Fibroblast of pulmonary artery (primary cell): ENCODE measurements at places on chromosomes 6 and 20.

DNA sequence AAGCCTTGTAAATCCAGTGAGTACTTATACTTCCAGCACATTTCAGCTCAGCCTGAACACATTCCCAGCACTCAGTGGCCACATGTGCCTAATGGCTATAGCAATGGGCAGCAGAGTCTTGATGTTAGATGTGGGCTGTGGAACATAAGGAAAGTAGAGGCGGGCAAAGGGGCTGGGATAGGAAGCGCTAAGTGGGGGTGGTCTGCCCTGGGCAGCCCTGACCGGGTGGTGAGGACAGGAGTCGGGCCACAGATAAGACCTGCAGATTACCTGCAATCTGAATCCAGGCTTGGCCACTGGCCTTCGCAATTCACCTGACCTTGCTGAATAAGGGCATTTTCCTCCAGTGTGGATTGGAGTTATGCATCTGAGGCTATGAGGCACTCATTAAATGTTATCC is 11.1 kb upstream of the HMGA1 start:
- DNase-seq = no peak

DNA sequence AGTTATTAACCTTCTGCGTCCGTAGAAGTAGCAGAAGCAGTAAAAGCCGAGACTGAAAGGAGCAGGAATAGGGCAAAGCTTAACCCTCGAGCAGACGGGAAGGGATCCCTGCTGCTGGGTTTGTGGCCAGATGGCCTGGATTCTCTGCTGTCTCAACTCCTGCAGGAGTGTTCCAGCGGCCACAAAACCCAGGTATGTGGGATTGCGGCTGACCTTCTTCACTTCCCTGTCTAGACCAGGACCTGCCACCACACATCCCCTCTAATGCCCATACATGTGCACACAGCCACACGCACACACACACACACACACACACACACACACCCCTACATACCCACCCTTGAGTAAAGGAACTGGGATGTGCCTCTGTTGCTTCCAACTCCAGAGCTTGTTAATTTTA is 33.1 kb upstream of the TNFRSF21 start:
- no peak for DNase-seq

GRCh38 chr6:51737580-51738360 is 349.6 kb downstream of the PKHD1 start:
- DNase-seq = no peak

GRCh38 chr6:120945905-120946594 is 388.2 kb downstream of the TBC1D32 start:
- no peak for DNase-seq

GRCh38 chr6:157763129-157763903 is 59.7 kb upstream of the SNX9 start:
- peak; percentile 67 for DNase-seq

- peak; percentile 38 for DNase-seq
Measured at GRCh38 chr6:130019326-130020072, 1.1 kb downstream of the L3MBTL3 start.

- DNase-seq = peak; percentile 13
Measured at GRCh38 chr20:14570811-14571210, 233.4 kb upstream of the FLRT3 start.

DNA sequence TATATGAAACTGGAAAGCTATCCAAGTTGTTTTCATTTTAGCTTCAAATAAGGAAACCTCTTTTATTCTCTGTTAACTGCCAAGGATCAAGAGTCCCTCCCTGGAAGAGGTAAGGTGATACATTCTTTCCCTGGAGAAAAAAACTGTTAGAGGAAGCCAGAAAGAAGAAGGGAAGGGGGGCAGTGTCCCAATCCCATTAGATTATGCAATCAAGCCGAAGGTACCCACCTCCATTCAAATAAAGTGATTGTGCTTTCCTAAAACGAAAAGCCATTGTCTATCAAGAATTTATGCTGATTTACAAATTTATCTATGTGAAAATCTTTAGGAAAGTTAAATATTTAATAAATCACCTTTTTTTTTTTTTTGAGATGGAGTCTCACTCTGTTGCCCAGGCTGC is 9.5 kb upstream of the UQCC1 start:
- no peak for DNase-seq

DNA sequence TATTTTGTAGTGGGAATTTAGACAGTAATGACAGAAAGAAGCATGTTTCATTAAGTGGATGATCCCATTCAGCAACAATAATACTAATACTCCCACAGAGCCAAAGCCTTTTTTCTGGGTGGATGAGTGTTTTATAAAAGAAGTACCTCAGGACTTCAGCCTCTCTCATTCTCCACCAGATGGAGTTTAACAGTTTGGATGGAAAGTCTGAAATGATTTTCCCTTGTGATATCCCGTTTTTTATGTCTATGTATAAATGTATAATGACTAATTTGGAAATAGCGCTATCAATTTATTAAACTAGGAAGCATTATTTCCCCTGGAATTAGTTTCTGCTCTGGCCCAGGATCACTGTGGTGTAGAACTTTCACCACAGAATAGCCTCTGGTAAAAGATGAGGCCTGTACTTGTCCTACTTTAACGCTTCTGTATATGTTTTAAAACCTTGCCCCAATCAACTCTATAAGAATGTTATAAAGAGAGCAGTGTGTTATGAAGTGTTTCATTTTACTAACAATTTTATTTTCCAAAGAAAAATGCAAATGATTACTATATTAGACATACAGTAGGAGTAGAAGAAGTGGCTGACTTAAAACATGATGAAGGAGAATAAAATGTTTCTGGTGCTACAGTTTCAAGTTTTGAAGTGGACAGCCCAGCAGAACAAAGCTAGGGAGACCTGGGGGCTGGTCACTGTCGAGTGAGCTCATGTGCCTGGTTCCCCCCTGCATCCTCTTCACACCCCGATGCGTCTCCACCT is 135.6 kb downstream of the HIVEP1 start:
- DNase-seq = peak; percentile 31

- peak; percentile 58 for DNase-seq
Measured at GRCh38 chr6:56949925-56950495, 4.9 kb upstream of the BEND6 start.

DNA sequence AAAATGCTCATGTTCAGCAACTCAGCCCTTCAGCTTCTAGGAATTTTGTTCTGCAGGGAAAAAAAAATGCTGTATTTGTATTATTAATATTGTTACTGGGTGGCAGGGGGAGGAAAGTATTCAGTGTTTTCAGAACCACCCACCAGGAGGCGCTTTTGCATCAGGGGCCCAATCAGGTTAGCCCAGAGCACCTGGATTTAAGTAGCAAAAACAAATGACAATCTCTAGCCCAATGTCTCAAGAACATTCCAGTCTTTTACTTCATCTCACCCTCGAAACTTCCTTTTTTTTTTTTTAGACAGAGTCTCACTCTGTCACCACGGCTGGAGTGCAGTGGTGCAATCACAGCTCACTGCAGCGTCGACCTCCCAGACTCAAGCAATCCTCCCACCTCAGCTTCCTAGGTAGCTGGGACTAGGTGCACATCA is 635 bp upstream of the C20orf203 start:
- DNase-seq = peak; percentile 68

- peak; percentile 2 for DNase-seq
Measured at GRCh38 chr6:123965894-123966293, 162.2 kb downstream of the NKAIN2 start.

- peak; percentile 7 for DNase-seq
Measured at GRCh38 chr6:73152966-73153757, 72.1 kb downstream of the KHDC1L start.

- DNase-seq = no peak
Measured at GRCh38 chr20:49415005-49415667, 67.3 kb downstream of the KCNB1 start.
